Mesenteric fat pad (tissue), 1 donor: ENCODE measurements at places on chromosomes 16 and 17.

GRCh38 chr17:82458885-82459424 is 414 bp downstream of the NARF start:
- no peak for DNase-seq

GRCh38 chr16:85736921-85737320 is 14.0 kb downstream of the C16orf74 start:
- DNase-seq: no peak

- peak; percentile 90 for DNase-seq
Measured at GRCh38 chr16:79707876-79708275, 107.3 kb upstream of the MAF start.

DNA sequence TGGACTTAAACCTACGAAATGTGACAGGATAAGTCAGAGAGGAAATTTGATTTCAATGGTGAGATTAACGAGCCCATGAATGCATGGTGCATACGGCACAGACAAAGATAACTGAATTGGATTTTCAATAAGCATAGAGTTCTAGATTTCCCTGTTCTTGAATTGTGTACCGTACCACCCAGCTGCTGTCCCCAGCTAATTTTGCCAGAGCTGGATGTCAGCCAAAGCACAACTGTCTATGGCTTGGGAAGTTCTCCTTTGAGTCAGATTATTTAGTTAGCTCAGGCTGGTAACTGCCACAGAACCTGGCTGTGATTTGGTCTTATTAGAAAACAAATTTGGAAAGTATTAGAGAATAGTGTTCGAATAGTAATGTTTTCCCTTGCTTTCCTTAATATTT is 143.1 kb downstream of the CDH13 start:
- no peak for DNase-seq
